Fibroblast of skin of back (primary cell): ENCODE measurements at places on chromosomes 3 and 15.

DNA sequence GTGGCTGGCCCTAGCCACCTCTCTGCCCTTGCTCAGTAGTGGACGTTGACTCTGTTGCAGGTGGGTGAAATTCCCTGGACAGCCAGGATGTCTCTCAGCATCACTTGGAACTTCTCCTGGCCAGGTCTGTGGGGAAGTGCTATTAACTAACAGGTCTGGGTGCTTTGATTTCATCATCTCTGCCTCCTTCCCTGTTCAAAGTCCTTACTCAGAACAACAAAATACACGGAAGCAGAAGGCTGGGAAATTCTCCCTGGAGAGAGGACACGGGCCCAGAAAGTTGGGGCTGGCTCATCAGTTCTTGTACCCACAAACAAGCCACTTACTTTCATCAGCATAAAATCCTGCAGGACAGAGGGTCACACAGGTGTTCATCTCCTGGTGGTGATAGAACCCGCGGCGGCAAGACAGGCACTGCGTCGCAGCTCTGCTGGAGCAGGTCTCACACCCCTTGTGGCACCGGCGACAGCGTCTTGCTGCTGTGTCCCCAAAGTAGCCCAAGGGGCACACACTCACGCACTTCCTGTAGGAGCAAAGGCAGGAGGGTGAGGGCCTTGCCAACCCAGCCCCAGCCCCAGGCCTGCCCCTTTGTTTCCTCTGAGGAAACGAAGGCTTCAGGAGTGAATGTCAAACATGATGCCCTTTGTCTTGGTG, 29.6 kb upstream of the SNRPA1 start:
- DNase-seq, result no peak

DNA sequence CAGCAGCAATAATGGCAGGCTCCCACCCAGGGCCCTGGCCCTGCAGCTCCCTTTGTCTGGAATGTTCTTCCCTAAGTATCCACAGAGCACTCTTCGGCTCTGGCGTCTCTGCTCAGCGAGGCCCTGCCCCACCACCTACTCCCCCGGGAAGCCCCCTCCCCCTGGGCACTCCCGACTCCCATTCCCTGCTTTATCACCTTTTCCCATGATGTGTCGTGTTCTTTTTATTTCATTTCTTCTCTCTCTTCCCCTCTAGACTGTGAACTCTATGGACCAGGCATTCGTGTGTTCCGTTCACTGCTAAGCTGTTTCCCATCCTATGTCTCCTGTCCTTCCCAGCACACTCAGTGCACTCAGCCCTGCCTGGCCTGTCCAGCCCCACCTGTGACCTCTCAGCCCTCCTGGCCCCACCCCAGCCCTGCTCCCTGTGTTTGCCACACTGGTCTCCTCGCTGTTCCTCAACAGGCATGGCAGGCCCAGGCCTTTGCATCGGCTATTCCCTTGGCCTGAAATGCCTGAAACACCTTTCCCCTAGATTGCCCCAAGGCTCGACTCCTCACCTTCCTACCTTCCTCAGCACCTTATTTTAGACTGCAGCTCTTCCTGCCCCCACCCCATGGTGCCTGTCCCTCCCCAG, 107.4 kb downstream of the TPRA1 start:
- no peak for DNase-seq

- peak; percentile 18 for DNase-seq
These were observed 35.5 kb downstream of the DUT start for GRCh38 chr15:48366584-48367312.

- DNase-seq, result peak; percentile 95
These were observed 79.6 kb downstream of the IGF2BP2 start for GRCh38 chr3:185744997-185745843.
